ENCODE measurements at places on chromosomes 1 and 21.

- no peak for DNase-seq
These were observed 74.6 kb downstream of the USP25 start for GRCh38 chr21:15804247-15805005.

DNA sequence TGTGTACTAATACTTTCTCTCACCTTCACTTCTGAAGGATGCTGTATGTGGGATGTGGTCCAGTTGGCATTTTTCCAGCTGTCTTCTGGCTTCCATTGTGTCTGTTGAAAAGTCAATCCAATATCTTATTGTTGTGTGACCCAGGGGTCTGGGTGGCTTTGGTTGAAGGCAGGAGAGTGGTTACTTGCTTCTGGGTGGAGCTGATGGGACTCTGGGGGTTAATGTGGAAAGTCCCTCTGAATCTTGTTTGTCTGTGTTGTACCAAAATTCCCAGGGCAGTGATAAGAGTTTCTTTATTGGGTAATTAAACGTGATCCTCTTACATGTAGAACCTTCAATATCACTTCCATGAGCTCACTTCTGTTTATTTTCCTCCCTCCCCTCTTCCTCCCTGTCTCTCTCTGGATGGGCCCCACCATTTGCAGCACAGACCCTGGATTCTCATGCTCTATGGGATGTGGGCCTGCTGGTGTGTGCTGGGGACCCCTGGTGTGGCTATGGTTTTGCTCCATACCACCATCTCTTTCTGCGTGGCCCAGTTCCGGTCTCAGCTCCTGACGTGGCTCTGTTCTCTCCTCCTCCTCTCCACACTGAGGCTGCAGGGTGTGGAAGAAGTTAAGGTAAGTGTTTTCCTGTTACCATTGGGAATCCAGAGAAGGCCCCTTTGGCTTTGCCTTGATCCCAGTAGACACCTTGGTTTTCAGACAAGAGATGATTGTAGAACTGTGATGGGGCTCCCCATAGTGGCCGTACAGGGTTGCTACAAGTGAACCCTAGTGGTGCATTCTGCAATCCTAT lies 71.5 kb downstream of the HHAT start:
- peak; percentile 82 for DNase-seq

- DNase-seq, result no peak
These were observed 38.2 kb downstream of the SLC19A1 start for GRCh38 chr21:45504021-45504515.

DNA sequence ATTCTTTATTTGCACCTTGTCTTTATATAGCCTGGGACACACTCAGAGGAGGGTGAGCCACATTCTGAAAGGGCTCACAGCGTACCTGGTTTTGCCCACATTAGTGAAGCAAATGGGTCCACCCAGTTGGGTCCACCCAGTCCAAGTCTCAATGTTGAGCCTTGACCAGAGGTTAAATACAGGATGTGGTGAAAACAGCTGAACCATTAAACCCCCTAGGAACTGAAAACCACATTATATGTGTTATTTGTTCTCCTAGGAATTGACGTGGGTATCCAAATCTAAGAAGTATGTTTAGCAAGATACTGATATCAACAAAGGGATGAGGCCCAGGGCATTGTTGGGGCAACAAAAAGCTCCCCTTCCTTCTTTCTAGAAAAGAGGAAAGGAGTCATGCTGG lies 83.8 kb downstream of the SETD4 start:
- DNase-seq, result no peak

- no peak for DNase-seq
These were observed 18.5 kb upstream of the SAMD11 start for GRCh38 chr1:905071-905749.

DNA sequence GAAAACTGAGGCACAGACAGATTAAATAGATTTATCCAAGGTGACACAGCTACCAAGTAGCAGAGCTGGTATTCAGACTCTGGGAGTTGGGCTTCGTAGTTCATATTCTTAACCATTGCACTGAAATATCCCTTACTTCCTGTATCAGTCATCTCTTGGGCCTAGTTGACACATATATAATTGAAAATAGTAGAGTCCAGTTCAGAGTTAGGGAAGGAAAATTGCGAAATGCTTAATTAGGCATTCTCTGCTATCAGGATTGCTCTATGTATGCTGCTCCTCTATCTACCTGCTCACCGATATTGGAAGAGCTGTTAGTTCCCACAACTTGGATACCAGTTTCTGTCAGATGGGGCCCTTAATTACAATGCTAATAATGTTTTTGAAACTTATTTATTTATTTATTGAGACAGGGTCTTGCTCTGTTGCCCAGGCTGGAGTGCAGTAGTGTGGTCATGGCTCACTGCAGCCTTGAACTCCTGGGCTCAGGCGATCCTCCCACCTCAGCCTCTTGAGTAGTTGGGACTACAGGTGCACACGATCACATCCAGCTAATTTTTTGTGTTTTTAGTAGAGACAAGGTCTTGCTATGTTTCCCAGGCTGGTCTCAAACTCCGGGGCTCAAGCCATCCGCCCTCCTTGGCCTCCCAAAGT lies 8.2 kb downstream of the RCOR3 start:
- no peak for DNase-seq

DNA sequence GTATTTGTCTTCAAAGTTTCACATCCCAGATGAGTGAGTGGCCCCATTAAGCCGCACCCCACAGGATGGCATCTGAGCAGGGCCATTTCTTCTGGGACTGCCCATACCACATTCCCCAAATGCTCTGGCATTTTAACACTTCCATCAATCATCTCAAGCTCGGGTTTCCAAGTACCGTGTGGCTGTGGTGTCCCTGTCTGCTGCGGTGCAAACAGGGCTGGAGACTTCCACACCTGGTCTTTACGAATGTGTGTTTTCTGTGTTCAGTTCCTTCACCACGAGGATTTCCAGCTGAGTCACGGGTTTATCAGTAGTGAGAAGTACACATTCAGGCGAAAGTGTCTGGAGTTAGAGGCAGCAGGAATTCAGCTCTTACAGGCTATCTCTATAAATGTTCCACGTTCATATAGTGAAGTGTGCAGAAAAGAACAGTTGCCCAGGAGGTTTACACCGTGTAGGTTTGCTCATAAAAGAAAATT lies 195.2 kb downstream of the RHOU start:
- DNase-seq, result no peak

- DNase-seq, result no peak
These were observed 95.5 kb upstream of the MARK1 start for GRCh38 chr1:220432408-220432807.

DNA sequence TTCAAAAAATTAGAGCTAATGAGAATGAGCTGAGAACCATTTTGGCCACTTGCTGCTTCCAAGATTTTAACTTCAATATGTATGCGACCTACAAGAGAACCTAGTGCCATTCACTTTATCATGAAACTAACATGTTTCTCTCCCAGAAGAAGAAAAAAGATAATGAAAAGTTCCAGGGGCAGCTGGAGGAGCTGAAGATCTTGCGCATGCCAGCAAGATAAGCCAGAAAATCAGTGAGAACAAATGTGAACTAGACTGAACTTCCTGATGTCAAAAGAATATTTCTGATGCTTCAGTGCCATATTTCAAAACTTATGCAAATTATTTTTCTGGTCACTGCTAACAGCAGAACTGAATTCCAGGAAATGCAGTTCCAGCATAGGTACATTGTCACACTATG lies 1265.1 kb downstream of the BRINP3 start:
- no peak for DNase-seq

GRCh38 chr1:231286603-231287002 lies 45.6 kb downstream of the GNPAT start:
- DNase-seq, result no peak

GRCh38 chr1:66599346-66599745 lies 65.4 kb downstream of the SGIP1 start:
- no peak for DNase-seq

DNA sequence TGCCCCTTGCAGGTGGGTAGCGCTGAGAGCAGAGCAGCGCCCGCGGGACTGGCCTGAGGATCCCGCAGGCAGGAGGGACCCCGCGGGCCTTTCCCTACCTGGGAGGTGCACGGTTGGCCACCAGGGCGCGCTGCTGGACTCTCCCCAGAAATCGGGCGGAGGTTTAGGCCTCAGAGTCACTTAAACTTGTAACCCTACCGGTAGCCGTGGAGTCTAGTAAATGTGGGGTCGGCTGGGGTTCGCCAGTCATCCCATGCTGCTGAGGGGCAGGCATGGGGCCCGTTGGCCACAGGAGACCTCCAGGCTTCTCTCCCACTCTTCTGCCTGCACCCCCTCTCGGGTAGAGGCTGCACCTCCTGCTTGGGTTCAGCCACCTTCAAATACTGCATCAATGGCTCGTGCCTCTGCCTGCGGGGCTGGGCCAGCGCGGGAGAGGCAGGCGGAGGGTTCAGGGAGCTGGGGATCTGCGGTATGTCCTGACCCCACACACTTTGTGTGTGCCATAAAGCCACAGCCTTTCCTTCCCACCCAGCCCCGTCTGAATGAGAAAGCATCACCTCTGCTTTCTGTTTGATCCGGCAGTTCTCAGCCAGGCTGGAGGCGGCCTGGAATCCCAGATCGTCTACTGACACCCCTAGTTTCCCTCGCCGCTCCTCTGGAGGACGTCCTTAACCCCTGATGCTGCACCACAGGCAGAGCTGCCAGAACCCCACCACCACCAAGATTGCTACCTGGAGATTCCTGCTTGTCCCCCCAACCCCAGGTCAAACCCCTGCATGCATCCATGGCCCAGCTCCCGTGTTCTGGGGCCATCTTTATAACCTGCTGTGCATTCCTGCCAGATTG lies 12.3 kb upstream of the GSTM4 start:
- peak; percentile 73 for DNase-seq

DNA sequence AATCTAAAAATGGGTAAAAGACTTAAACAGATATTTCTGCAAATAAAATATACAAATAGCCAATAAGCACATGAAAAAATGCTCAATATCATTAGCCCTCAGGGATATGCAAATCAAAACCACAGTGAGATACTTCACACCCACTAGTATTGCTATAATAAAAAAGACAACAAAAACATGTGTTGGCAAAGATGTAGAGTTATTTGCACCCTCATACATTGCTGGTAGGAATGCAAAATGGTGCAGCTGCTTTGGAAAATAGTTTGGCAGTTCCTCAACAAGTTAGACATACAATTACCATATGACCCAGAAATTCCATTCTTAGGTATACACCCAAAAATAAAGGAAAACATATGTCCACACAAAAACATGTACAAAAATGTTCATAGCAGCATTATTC lies 30.2 kb downstream of the ZZZ3 start:
- no peak for DNase-seq

DNA sequence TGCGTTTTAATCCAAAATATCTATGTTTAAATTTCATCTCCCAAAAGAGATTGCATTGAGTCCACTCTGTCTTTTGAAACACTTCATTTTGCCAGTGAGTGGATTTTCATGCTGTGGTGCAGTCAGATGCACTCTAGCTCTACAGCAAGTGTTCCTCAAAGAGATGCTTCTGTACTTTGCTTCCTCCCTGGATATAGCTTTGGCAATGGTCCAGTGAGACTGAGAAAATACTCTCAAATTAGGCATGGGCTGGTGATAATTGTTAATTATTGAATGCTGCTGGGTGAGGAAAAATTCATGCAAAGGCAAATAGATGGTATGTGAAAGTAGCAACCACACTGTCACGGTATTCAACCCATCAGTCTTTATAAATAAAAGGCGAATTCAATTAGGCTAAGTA lies 396.9 kb downstream of the ADGRL2 start:
- no peak for DNase-seq

DNA sequence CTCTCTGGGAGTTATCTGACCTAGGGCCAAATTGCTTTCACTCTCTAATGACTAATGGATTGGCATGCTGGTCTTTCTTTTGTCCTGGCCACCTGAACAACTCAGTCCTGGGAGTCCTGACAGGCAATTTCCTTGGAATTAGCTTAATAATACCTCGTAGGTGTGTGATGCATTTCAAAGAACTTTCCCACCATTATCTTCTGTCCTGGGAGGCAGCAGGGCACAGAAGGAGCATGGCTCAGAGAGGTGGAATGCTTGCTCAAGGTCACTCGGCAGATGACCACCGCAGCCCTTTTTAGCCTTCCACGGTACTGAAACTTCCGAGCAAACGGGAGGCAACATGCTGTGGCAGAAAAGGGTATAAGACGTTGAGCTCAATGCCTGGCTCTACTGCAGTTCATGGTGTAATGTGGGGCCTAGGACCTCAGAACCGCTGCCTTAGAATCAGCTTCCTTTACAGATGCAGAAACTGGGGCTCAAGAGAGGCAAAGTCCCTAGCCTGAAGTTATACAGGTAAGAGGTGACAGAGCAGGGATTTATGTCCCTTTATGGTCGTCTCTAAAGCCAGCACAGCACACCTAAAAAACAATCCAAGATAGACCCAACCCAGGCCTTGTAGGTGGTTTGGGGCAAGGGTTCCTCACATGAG lies 3.2 kb downstream of the ID3 start:
- DNase-seq, result peak; percentile 85

- DNase-seq, result no peak
These were observed 803.8 kb downstream of the ADGRL2 start for GRCh38 chr1:82604524-82604923.

DNA sequence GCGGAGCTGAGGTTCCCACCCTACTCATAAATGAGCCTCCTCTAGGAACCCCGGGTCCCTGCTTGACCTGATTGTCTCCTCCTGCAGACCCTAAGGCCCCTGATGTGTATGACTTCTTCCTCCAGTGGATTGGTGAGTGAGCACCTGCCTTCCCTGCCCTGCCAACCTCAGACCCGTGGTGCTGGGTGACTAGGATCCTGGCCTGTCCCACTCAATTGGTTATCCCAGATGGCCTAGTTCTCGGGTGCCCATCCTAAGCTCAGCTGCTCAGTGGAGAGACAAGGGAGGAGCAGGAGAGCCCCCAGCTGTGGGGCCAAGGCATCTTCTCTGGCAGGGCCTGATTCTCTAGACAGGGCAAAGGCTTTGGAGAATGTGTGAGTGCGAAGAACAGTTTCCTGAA lies 12.2 kb downstream of the CYP4B1 start:
- no peak for DNase-seq

- no peak for DNase-seq
These were observed 10.9 kb downstream of the SEMA4A start for GRCh38 chr1:156164125-156164831.

DNA sequence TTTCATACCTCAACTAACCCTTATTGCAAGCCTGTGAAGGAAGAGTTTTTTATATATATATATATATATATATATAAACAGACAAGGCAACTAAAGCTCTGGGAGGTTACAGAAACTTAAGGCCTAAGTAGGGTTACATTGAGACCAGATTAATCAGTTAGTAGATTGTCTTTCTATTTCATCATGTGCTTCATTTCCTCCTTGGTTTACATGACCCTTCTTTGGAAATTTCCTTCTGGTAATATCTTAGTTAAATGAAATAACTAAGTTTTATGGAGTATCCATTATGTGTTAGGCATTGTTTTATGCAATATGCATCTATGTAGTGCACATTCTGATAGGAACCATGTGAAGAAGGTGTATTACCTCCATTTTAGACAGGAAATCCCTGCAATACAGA lies 112.7 kb downstream of the FGGY start:
- no peak for DNase-seq

DNA sequence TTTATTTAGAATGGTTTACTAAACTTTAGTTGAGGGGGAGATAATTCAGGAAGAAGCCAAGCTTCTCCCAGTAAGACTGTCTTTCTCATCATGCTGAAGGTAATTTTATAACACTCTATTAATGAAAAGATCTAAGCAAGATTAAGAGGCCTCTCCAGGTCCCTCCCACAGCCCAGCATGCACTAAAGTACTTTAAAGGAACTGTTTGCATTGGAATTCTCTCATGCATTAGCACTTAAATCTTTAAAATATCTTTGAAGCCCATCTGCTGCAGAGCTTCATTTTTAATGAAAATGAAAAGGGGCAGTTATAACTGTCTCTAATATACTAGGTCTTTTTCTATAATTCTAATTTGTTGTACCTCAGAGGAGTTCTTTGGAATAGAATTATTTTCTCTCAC lies 1379.1 kb upstream of the ADGRL4 start:
- no peak for DNase-seq

Measured in RWPE1 (cell line).